ENCODE measurements at places on chromosomes 16 and 17. TPM values are rescaled to one million over a fixed set of nuclear protein-coding genes. Genes with fewer than 3 reads are reported as not detected.

STX1B gene
- 1.4 TPM for total RNA-seq

CDH5 gene
- 0.17 TPM for total RNA-seq

HASPIN gene
- 14.0 TPM for total RNA-seq

TBC1D3C gene
- not detected for total RNA-seq

PRR11 gene
- total RNA-seq = 45.6 TPM

RAP1GAP2 gene
- total RNA-seq = 18.7 TPM

PRSS53 gene
- 0.78 TPM for total RNA-seq

KRTAP1-3 gene
- not detected for total RNA-seq

SLC6A4 gene
- 0.08 TPM for total RNA-seq

ABCA3 gene
- total RNA-seq = 15.1 TPM

DOC2A gene
- total RNA-seq = 2.1 TPM

PMFBP1 gene
- 0.19 TPM for total RNA-seq

ZP2 gene
- total RNA-seq = not detected

PRAC2 gene
- total RNA-seq = not detected

MEIOC gene
- total RNA-seq = 2.9 TPM

NTN1 gene
- total RNA-seq = 0.46 TPM

LRRC75A gene
- total RNA-seq = 1.0 TPM

ABCA6 gene
- not detected for total RNA-seq

PSMD12 gene
- 98.7 TPM for total RNA-seq

PIPOX gene
- total RNA-seq = not detected

OR1A1 gene
- total RNA-seq = not detected

YPEL3 gene
- 5.4 TPM for total RNA-seq

BCKDK gene
- 41.7 TPM for total RNA-seq

SOST gene
- not detected for total RNA-seq

CCT6B gene
- total RNA-seq = 1.2 TPM

SLC6A2 gene
- total RNA-seq = 0.05 TPM

PLA2G15 gene
- 15.0 TPM for total RNA-seq

CSH1 gene
- not detected for total RNA-seq

RDM1 gene
- 2.6 TPM for total RNA-seq

PROCA1 gene
- total RNA-seq = 2.2 TPM

RTN4RL1 gene
- total RNA-seq = 2.7 TPM

CDRT15 gene
- not detected for total RNA-seq

ARSG gene
- total RNA-seq = 1.5 TPM

HELZ gene
- total RNA-seq = 9.0 TPM

ASPA gene
- not detected for total RNA-seq
